MV-4-11 (cell line): ENCODE measurements at places on chromosomes 1 and 21.

DNA sequence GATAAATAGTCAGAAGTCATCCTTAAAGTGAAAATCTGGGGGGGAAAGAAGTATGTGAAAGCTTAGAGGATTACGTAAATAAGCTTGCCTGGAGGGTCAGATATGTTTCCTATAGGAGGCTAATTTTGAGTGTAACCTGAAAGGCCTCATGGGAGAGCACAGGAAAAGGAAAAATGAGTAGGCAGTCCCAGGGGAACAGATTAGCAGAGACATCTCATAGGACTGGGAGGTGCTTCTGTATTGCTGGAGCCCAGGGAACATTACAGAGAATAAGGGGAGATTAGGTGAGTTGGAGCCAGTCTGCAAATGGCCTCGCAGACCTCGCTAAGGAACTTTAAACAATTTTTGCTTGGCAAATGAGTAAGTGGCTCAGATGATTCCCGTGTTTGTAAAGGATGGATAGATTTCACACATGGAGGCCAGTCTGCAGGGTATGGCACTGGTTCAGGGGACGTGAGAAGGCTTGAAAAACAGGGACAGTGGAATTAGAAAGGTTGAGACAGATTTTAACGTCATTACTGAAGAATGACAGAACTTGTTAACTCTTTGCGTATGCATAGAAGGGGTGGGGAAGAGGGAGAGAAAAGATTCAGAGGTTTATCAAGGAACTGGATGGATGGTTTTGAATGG, 149.1 kb downstream of the GREM2 start:
- DNase-seq, result no peak

DNA sequence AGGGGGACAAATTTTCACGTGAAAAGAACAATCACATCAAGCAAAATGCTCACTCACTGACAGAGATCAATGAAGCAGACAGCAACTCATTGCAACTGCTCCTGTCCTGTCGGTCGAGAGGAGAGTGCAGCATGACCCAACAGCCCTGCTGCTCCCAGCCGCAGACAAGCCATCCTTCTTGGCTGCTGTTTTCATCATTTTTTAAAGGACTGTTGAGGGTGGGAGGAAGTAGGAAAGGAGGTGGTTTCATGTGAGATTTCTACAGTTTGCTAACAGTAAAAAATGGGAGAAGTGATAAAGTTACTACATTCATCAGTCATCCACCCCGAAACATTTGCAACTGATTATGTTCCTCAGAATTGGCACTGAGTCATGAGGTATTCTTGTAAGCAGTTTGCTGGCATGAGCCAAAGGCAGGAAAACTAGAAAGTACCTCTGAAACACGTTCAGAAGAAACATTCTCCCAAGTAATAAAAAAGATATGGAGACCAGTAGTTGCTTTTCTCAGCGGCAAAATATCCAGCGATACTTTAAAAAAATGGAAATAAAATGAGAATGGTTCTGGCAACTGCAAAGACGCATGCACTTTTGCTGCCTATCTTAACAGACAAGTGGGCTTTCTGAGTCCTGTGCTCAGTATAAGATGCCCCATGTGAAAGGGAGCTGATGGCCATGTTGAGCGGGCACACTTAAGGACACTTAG, 72.0 kb upstream of the CLDN14 start:
- peak; percentile 93 for DNase-seq

GRCh38 chr1:203340112-203340790, 10.7 kb downstream of the FMOD start:
- DNase-seq, result peak; percentile 68

GRCh38 chr1:26281091-26281958, 1.4 kb downstream of the SH3BGRL3 start:
- DNase-seq, result no peak

DNA sequence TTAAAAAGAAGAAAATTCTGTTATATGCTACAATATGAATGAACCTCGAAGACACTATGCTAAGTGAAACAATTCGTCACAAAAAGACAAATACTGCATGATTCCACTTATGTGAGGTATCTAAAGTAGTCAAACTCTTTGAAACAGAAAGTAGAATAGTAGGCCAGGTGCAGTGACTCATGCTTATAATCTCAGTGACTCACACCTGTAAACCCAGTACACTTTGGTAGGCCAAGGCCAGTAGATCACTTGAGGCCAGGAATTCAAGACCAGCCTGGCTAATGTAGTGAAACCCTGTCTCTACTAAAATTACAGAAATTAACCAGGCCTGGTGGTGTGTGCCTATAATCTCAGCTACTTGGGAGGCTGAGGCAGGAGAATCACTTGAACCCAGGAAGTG, 25.7 kb downstream of the EPHA10 start:
- DNase-seq, result no peak

- DNase-seq, result no peak
These were observed 3.6 kb upstream of the KIF17 start for GRCh38 chr1:20721117-20722061.

GRCh38 chr1:115299266-115299665, 38.8 kb downstream of the NGF start:
- DNase-seq, result no peak

GRCh38 chr1:242017580-242018233, 18.8 kb upstream of the MAP1LC3C start:
- peak; percentile 34 for DNase-seq

DNA sequence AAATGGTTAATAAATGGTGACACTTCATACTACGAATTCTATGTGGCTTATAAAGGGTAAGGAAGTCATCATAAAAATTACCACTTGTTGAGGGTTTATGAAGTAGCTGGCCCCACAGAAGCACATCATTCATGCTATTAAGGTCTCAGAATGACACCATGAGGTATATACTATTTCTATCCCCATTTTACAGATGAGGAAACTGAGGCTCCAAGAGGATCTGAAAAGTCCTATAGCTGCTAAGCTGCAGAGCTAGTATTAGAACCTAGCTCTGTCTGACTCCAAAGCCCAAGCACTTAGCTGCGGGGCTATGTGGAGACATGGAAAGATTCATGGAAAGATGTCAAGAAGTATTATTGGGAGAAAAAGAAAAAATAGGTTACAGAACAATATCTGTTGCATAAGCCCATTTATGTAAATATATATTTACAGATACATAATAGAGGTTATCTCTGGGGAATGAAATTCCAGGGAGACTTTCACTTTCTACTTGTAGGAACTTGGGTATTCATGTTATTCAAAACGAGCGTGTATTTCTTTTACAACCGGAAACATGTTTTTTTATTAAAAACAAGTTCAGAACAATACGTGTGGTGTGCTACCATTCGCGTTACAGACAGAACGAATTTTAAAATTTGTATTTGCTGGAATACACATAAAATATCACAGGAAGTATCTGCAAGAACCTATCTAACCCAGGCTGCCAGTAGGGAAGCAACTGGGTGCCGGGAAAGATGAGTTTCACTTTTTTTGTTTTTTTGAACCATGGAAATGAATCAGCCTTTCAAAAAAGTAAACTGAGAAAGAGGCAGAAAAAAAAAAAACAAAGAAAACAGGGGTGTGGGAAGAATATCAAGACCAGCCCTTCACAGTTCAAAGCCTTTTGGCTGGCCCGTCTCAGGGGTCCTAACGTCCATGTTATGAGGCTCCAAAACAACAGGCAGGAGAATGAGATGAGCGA, 13.4 kb downstream of the SPOCD1 start:
- no peak for DNase-seq

- DNase-seq, result peak; percentile 64
These were observed 8.0 kb upstream of the AKR1A1 start for GRCh38 chr1:45542591-45542990.

DNA sequence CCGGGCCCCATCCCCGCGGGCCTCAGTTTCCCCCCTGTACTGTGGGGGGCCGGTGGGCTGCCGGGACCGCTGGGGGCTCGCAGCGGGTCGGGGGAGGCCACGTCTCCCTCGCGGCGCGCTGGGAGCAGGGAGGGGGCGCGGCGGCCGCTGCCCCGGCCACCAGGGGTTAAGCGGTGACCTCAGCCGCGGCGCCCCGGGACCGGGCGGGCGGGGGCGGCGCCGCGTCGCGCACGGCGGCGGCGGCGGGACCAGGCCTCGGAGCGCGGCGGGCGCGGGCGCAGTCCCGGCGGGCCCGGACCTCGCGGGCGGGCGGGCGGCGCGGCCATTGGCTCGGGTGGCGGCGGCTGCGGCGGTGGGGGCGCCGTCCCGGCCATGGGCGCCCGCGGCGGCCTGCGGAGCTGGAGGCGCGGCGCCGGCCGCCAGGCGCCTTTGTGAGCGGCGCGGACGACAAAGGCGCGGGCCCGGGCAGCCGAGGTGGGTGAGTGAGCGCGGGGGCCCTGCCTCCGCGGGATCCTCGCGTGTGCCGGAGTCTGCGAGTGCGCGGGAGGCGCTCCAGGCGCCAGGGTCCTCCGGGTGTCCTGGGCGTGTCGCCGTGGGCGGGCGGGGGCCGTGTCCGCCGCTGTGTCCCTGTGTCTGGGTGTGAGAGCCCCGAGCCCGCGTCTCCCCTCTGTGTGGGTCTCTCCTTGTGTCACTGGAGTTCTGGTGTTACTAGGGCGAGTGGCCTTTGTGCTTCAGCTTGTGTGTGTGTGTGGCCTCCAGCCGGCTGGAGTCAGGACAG, at the start of gene ARHGEF10L:
Gene ARHGEF10L (plus strand): TSS at position 222 of the 778 bp plus-strand sequence. CDS start 40,898 bp downstream, outside the sequence.
- DNase-seq, result no peak

- DNase-seq, result no peak
These were observed 4.3 kb downstream of the ADAMTS1 start for GRCh38 chr21:26840912-26841311.

- no peak for DNase-seq
These were observed 1.9 kb upstream of the ERRFI1 start for GRCh38 chr1:8027748-8028570.

DNA sequence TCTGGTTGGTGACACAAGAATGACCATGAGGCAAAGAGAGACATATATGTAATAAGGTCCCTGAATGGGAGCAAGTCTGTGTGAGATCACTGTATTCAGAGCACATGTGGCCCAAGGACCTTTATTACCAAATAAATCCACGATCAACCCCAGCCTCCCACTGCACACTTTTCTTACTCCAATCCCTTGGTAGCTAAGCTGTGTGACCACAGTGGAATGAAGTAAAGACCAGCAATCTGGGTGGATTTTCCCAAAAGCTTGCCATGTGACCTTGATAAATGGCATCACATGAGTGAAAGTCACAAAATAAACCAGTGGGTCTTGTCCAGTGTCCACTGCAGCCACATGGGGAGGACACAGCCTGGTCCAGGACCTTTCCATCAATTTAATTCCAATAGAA, 36.7 kb upstream of the TLR5 start:
- DNase-seq, result no peak

DNA sequence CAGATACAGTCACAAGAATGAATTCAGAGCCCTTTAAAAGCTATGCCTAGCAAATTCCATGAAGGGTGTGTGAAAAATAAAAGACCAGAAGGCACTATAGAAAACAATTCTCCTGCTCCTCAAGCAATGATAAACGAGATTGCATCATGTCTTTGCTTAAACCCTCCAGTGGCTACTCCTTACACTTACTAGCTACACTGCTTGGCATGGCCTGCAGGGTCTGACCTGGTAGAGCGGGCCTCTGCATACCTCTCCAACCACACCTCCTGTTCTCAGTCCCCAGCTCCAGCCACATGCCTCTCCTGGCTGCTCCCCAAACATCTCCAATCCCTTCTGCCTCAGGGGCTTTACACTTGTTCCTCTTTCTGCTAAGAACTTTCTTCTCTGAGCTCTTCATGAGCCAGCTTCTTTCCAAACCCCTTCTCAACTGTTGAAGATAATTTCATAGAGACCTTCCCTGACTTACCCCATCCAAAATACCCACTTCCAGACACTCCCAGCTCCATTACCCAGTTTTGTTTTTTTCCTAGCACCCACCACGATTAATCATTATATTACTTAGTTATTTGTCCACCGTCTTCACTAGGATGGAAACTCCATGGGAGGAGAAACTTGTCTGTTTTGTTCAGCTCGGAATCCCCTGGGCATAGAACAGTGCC, 11.2 kb upstream of the CREG1 start:
- DNase-seq, result peak; percentile 77

DNA sequence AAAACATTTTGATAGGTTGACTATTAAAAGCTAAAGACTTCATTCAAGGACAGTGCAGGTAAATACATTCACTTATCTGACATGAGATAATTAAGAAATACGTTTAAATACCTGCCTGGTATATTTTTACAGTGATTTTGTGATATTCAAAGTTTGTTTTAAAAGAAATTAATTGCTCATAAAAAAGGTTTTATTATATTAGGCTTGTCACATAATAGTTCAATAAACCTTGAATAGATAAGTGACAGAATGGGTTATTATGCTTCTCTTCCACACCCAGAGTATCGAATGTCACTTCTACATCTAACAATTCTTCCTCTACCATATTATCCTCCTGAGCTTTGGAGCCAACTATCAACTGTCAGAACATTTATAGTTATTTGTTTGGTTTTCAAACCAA, 60.0 kb downstream of the LTN1 start:
- DNase-seq, result no peak

DNA sequence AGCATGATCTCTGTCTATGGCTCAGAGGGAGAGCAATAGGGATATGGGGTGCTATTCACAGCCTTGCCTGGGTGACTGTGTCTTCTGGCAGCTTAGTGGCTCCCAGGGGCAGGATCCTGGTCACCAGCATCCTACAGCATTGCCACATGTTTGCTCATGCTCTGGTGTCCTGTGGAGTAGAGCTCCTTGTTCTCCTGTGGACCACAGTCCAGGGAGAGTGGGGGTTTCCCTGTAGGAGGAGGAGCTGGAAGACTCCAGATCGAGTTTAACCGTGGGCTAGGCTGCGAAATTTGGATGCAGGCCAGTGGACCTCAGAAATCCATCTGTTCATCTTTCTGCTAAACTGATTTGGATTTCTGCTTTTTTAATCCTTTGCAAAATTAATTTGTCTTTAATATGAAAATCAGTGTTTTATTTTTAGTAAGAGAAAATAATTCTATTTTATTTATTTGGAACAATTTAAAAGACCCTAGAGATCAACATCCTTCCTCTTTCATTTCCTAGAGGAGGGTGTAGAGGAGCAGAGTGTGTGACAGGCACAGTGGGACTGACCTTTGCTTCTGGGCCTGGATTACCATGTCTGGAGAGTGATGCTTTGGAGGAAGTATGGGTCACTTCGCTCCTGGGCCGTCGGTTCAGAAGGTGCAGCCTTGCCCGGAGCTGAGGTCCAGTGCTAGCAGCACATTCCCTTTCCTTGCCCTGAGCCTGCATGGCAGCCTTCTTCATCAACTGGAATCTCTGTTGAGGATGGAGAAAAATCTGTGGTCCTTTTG, 17.4 kb downstream of the ADARB1 start:
- no peak for DNase-seq

GRCh38 chr1:185864331-185864730, 130.1 kb downstream of the HMCN1 start:
- DNase-seq, result no peak

DNA sequence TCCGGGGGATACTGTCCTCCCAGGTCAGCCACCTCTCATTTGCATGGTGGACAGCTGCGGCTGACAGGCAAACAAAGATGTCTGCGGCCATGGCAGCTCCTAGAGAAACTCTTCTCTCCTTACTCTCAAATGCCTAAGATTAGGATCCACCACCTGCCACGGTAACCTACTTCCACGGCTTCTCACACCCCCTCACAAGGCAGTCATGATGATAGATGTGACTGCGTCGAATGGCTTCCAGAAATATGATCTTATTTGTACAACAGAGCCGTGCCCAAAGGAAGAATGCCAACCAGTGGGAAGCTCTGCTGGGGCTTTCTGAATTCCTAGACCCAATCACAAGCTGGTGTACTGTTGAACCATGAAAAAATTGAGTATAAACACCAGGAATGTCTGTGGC, 73.4 kb downstream of the BACE2 start:
- DNase-seq, result no peak

- no peak for DNase-seq
These were observed 49.4 kb downstream of the NENF start for GRCh38 chr1:212482006-212482636.

- no peak for DNase-seq
These were observed 41.0 kb downstream of the RXRG start for GRCh38 chr1:165403835-165404482.

- DNase-seq, result no peak
These were observed 1.8 kb downstream of the CCDC17 start for GRCh38 chr1:45621895-45622523.
